Pancreas (tissue), 10 donors: ENCODE measurements at places on chromosomes 4 and X. TPM values are rescaled to one million over a fixed set of nuclear protein-coding genes. Genes with fewer than 3 reads are reported as not detected.

The RAB41 gene
- total RNA-seq, result not detected

DNA sequence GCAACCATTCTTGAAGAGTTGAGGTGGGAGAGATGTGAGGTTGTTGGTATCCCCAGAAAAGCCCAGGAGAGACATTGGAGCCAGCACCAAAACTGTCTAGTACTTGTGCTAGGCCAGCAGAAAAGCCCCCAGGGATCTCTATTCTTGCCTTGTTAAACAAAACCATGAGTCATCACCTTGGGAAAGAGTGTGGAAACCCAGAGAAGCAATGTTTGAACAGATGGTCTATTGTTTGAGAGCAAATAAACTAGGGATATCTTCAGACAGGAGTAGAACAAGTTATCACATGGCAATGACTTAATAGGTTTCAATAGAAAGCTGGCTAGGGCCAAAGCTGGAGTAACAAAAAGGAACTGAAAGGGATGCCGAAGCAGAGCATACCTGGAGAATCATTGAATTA lies 195.7 kb upstream of the CASK start:
- no peak overlapping the region for H3K4me3 ChIP-seq
- H3K27ac ChIP-seq, result no peak overlapping the region
- H3K27me3 ChIP-seq, result no peaks in the 10 kb centered on the region
- DNase-seq, result no peak
- no peaks in the 10 kb centered on the region for H3K4me1 ChIP-seq

The PAGE2 gene
- not detected for total RNA-seq

The NPY1R gene
- total RNA-seq, result 3.8 TPM

DNA sequence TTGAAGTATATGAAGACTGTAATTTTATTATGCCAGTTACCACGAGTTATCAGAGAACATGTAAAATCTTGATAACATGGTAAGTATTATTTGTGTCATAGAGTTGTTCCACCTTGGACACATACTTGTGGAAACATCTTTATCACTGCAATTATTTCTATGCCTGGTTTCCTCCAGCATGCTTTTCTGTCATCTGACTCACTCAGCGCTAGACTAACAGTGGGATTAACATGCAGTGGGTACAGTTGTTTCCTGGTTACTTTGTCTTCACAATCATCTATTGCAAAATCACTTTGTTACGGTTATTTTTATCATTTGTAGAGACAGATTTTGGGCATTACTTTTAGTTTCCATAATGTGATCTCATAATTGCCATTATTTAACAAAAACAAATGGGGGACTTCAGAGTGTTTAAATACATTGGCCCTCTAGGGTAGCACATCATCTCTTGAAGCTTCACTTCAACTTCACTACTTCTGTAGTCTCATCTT lies at the start of gene STATH:
Gene STATH, plus strand, starts transcription at position 441 of the 491 bp plus-strand sequence. CDS start 2,472 bp downstream, outside the sequence.
- no peak within 1 kb of the TSS for H3K27ac ChIP-seq
- no peaks in the 10 kb centered on the region for H3K27me3 ChIP-seq
- no peak within 1 kb of the TSS for H3K4me3 ChIP-seq
- no peaks in the 10 kb centered on the region for H3K4me1 ChIP-seq

The CENPI gene
- 0.16 TPM for total RNA-seq

- no peaks in the 10 kb centered on the region for H3K27me3 ChIP-seq
- H3K36me3 ChIP-seq, result no peaks in the 10 kb centered on the region
- H3K4me1 ChIP-seq, result peaks cover 11% of the 10 kb centered on the region
- no peak overlapping the region for H3K27ac ChIP-seq
Measured at GRCh38 chr4:52964011-52964410, 101.9 kb downstream of the RASL11B start.

The STOX2 gene
- total RNA-seq, result 9.5 TPM

DNA sequence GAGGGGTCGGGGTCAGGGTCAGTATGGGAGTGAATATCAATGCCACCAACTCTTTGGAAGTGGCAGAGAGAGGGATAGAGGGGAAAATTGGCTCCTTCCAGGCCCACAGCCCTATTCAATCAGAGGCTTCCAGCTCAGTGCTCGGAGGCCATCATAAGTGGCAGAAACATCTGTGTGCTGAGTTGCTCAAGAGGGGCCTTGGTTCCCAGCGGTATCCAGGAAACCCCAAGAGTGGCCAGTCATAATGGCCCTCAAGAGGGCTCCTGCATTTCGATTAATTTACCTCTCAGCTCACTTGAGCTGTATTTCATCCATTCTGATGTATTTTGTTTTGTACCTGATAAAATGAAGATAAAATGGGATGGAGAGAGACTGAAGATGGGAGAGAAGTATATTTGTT lies 154.3 kb upstream of the EOLA2 start:
- H3K4me3 ChIP-seq, result no peak overlapping the region
- no peak overlapping the region for H3K27ac ChIP-seq
- no peaks in the 10 kb centered on the region for H3K36me3 ChIP-seq
- no peaks in the 10 kb centered on the region for H3K27me3 ChIP-seq

The S100P gene
- total RNA-seq, result 15.7 TPM

The MAGEA11 gene
- total RNA-seq, result not detected

GRCh38 chr4:125368671-125369081 lies 53.9 kb downstream of the FAT4 start:
- no peaks in the 10 kb centered on the region for H3K36me3 ChIP-seq
- H3K4me1 ChIP-seq, result no peaks in the 10 kb centered on the region
- peak overlapping the region; percentile 29 for H3K4me3 ChIP-seq
- no peak for DNase-seq
- no peak overlapping the region for H3K27ac ChIP-seq

- H3K27me3 ChIP-seq, result no peaks in the 10 kb centered on the region
- no peak overlapping the region for H3K4me3 ChIP-seq
- no peak for DNase-seq
- no peaks in the 10 kb centered on the region for H3K36me3 ChIP-seq
- peak overlapping the region; percentile 58 for H3K27ac ChIP-seq
- H3K4me1 ChIP-seq, result no peaks in the 10 kb centered on the region
Measured at GRCh38 chr4:184355857-184356256, 118.5 kb downstream of the IRF2 start.

DNA sequence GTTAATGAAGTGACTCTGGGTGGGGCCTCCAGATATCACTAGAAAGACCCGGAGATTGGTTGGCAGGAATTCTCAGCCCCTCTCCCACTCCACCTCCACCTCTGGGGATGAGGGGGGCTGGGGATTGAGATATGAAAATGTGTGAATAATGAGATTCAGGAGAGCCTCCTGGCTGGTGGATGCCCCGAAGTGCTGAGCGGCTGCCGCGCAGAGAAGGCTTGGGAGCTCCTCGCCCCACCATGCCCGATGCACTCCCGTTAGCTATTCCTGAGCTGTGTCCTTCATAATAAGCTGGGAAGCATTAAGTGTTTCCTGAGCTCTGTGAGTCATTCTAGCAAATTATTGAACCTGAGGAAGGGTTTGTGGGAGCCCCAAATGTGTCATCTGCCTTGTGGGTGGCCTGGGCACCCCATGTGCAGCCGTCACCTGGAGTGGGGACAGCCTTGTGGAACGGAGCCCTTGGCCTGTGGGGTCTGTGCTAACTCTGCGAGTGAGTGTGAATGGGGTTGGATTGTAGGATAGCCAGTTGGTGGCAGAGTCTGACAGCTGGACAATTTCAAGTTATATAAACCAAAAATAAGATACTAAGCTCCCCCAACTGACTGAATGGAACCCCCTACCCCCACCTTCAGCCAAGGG lies 4.4 kb upstream of the MAEA start:
- H3K36me3 ChIP-seq, result no peaks in the 10 kb centered on the region
- no peak overlapping the region for H3K27ac ChIP-seq
- H3K4me1 ChIP-seq, result peaks cover 5% of the 10 kb centered on the region
- H3K27me3 ChIP-seq, result no peaks in the 10 kb centered on the region
- DNase-seq, result no peak

GRCh38 chrX:136768469-136769084 lies 12.2 kb downstream of the ARHGEF6 start:
- no peaks in the 10 kb centered on the region for H3K27me3 ChIP-seq
- H3K4me1 ChIP-seq, result no peaks in the 10 kb centered on the region
- no peak overlapping the region for H3K4me3 ChIP-seq
- no peak overlapping the region for H3K27ac ChIP-seq

The NAA10 gene
- total RNA-seq, result 49.0 TPM

The CPXCR1 gene
- total RNA-seq, result not detected

GRCh38 chr4:81891005-81891996 lies 419.6 kb upstream of the RASGEF1B start:
- H3K27ac ChIP-seq, result no peak overlapping the region
- DNase-seq, result no peak
- H3K4me3 ChIP-seq, result no peak overlapping the region
- no peaks in the 10 kb centered on the region for H3K27me3 ChIP-seq
- H3K4me1 ChIP-seq, result no peaks in the 10 kb centered on the region

DNA sequence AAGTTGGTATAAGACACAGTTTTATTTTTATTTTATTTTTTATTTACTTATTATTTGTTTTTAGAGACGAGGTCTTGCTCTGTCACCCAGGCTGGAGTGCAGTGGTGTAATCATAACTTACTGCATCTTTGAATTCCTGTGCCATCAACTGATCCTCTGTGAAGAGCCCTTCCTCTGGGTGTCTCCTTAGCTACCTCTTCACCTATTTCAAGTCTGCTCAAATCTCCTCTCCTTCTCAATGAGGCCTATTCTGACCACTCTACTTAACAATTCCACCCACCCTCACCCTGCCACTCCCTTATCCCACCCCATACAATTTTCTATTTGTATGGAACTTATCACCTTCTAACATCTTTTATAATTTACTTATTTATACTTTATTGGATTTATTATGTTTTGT lies 183.4 kb downstream of the PPP3CA start:
- no peak for DNase-seq
- no peak overlapping the region for H3K4me3 ChIP-seq
- no peak overlapping the region for H3K27ac ChIP-seq
- no peaks in the 10 kb centered on the region for H3K36me3 ChIP-seq
- no peaks in the 10 kb centered on the region for H3K4me1 ChIP-seq
- H3K27me3 ChIP-seq, result no peaks in the 10 kb centered on the region
